Epithelial cell of prostate (primary cell): ENCODE measurements at places on chromosomes 6 and 20.

- no peak for DNase-seq
These were observed 1.5 kb downstream of the ZC3H12D start for GRCh38 chr6:149483334-149483725.

- no peak for DNase-seq
These were observed 37.9 kb upstream of the CHD6 start for GRCh38 chr20:41655962-41656618.

- no peak for DNase-seq
These were observed 168.5 kb upstream of the ATXN1 start for GRCh38 chr6:16929809-16930208.

DNA sequence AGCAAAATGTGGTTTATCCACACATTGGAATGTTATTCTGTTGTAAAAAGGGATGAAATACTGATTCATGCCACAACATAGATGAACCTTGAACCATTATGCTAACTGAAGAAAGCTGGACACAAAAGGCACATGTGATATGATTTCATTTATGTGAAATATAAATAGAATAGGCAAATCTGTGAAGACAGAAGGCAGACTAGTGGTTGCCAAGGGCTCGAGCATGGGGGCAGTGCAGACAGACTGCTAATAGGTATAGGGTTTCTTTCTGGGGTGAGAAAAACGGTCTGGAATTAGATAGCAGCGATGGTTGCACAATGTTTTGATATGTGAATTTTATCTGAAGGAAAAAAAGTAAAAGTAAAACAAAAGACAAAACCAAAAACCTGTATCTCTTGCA lies 54.6 kb upstream of the FNDC1 start:
- DNase-seq = no peak

DNA sequence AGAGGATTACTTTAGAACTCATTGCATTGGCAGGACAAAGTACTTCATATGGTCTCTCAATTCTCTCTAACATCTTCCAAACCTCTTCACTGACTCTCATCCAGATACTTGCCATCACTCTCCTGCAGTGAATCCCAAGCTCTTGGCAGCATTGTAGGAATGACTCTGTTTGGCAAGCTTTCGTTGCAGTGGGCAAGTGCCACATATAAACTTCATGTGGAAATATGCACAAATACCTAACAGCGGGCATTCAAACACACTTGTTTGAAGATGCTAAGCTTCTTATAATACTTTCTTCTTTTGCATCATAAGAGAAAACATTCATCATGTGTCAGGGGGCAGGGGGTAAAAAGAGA lies 86.2 kb upstream of the F13A1 start:
- no peak for DNase-seq

- no peak for DNase-seq
These were observed 118.1 kb downstream of the RWDD2A start for GRCh38 chr6:83311231-83311630.

DNA sequence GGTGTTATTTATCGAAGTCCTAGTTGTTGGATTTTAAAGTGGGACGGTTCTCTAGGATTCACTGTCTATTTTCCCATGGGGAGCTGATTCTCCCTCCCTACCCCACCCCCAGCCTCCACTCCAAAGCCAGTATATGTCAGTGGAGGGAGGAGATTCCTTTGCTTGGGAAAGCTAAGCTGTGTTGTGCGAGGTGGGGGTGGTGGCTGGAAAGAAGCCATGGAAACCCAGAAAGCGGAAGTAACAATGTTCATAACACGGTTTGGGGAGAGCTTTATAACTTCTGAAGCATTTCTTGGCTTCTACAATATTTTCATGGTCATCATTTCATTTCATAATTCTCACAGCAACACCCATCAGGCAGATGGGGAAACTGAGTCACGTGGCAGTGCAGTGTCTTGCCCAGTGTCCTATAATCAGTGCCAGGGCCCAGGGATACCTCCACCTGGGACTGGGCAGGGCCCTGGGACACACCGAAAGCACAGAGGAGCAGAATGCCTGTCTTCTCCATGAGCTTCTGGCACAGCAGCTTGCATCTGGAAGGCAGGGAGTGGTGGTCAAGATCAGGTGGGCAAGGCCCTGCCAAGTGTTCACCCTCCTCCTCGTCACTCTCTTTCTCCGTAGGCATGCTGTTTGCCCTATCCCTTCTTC lies 4.5 kb downstream of the SUN5 start:
- no peak for DNase-seq

DNA sequence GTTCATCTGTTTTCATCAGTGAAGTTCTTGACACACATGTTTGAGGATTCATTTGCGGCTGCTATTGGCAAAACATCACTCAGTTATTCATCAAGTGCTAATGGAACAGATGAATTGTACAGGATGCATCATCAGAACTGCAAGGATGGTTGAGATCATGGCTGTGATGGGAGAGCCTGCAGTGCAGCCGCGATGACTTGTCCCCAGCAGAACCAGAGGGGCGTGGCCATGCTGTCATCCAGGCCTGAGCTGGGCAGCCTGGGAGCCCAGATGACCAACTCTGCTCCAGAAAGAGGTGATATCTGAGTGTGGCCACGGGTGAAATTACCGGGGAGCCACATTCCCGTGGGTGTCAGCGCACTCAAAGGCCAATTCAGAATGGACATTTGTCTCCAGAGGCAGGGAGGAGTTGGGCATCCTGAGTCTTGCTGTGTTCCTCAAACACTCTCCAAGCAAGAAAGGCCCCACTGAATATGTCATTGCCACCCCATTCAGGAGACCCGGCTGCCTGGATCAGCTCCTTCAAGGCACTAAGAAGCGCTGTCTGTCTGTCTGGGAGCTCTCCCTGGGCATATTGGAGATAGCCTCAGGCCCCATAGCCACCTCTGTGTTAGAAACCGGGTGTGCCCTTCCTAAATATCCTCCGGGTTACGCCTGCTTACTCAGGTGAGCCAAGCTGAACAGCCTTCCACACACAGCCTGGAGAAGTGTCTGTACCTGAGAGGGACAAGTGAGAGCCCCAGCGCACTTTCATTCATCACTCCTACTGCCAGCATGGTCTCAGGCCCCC lies 66.7 kb downstream of the SYNDIG1 start:
- no peak for DNase-seq

DNA sequence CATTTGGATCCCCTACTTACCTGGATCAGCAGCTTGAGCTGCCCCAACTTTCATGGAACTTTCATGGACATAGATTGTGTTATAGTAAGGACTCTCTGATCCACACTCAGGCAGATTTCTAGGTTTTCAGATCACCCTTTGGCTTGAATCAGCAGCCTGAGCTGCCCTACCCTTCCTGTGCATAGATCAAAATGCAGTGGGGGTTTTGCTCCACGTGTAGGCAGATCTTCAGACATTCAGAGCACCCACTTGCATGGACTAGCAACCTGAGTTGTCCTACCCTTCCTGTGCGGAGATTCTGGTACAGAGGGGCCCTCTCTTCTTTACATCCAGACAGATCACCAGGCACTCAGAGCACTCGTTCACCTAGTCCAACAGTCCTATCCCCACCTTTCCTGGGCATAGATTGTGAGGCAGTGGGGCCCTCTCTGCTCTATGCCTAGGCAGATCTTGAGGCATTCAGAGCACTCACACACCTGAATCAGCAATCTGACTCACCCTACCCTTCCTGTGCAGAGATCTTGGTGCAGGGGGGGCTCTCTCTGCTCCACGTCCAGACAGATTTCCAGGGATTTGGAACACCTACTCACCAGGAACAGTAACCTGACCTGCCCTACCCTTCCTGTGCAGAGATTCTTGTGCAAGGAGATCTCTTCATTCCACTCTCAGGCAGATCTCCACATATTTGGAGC lies 705.2 kb upstream of the NRSN1 start:
- DNase-seq = no peak

DNA sequence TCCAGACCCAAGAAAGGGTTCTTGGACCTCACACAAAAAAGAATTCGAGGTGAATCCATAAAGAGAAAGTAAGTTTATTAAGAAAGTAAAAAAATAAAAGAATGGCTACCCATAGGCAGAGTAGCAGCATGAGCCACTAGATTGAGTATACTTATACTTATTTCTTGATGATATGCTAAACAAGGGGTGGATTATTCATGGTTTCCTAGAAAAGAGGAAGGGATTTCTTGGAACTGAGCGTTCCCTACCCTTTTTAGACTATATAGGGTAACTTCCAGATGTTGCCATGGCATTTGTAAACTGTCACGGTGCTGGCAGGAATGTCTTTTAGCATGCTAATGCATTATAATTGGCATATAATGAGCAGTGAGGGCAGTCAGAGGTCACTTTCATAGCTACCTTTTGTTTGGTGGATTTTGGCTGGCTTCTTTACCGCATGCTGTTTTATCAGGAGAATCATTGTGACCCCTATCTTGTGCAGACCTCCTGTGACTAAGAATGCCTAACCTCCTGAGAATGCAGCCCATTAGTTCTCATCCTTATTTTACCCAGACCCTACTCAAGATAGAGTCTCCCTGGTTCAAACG lies 44.3 kb downstream of the TENT5A start:
- no peak for DNase-seq

DNA sequence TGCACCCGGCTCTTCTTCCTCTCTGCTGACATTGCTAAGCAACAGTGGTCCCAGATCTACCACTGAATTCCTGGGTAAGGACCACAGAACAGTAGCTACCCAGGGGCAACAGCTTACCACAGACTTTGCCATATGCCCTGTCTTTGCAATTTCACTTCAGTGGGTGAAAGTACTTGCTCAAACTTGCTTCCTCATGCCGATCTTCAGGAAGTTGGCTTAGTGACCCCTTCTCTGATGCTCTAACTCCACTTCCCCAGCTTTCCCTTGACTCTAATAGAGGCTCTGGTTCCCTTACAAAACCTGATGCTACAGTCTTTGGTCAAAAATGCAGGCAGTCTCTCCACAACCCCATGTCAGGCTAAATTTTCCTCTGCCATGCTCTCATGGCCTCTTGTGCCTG lies 3.3 kb upstream of the TAAR5 start:
- no peak for DNase-seq

DNA sequence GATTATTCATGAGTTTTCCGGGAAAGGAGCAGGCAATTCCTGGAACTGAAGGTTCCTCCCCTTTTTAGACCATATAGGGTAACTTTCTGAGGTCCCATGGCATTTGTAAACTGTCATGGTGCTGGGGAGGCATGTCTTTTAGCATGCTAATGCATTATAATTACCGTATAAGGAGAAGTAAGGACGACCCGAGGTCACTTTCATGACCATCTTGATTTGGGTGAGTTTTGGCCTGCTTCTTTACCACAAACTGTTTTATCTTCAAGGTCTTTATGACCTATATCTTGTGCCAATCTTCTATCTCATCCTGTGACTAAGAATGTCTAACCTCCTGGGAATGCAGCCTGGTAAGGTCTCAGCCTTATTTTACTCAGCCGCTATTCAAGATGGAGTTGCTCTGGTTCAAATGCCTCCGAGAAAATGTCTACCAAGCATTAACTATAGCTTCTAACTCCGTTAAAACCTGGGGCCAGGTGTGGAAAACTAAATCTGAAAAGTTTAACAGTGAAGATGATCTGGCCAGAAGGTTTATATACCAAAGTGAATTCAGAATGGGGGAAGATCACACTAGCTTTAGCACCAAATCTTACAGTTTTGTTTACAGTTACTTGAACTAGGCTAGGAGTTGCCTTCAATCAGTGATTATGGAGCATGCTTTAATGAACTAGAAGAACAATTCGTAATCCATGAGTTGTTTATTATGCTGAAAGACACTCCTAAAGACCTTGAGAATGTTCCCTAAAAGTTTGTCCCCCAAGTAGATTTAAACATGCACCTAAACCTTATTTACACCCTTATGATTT lies 80.0 kb upstream of the TOP1 start:
- DNase-seq = no peak

GRCh38 chr6:47944846-47945245 lies 163.0 kb downstream of the OPN5 start:
- no peak for DNase-seq

- no peak for DNase-seq
These were observed 202.4 kb downstream of the PRKN start for GRCh38 chr6:162525181-162525580.

DNA sequence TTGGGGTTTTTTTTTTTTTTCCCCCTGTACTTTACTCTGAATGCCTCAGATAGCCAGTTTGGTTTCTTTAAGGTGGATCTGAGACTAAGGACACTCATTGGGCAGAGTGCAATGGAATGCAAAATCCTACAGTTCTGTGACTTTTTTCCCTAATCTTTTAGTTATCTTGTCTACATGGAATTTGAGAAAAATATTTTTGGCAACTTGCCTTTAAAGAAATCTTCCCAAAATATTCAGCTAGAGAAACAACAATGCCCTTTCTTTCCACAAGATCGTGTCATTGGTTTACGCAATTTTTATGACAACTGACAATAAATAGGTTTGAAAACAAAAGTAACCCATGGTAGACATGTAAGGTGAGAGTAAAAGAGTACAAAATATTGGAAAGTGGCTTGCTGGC lies 171.7 kb upstream of the LAMP5 start:
- DNase-seq = no peak

DNA sequence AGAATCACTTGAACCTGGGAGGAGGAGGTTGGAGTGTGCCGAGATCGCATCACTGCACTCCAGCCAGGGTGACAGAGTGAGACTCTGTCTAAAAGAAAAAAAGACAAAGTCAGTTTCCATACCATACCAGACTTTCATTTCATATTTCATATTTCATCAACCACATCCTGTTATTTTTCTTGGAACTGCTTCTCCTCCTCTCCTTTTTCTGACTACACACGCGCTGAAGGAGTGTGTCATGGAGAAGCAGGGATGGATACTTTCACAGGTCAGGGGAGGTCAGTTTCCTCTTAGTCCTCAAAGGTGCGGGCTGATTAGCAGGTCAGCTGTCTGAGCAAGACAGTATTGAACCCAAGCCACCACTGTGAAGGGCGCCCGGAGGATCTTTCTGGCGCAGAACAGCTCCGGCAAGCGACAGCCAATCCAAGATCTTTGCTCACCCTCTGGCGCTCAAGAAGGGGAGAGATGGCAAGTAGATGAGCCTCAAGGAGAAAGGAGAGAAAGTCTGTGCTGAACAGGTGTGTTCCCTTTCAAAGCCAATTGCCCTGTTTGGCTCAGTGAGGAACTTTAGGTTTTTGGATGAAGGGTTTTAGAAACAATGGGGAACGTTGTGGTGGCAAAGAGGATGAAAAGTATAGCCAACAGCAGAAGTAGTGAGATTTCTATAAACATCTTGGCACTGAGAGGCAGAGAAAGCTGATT lies 18.9 kb upstream of the SYNJ2 start:
- DNase-seq = no peak

DNA sequence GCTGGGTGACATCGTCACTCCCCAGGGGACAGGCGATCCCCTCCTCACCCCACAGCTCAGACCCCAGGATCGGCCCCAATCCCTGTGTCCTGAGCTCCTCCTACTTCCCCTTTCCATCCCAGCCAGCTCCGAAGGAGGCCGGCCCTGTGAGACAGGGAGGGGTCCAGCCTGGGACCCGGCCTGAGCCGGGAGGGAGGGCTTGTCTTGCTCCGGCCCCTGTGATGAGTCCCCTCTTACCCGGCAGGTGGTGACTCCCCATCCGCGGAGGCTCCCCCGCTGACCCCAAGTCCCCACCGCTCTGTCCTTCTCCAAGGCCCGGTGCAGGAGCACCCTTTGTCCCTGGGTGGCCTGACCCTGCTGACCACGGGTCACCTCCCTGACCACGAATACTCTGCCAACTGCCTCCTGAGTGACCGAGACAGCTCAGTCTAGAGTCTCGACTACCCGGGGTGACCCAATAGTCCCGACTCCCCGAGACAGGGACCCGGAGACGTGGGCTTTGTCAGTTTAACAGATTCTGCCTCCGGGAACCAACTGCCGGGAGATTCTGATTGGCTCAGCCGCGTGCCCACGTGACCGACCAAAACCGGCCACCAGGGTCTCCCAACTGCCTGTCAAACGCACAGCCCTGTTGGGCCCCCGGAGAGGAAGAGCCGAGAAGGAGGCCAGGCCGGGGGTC lies 187.4 kb upstream of the PROKR2 start:
- DNase-seq = no peak

- DNase-seq = no peak
These were observed 5.7 kb upstream of the NECAB3 start for GRCh38 chr20:33679758-33680485.
